ENCODE measurements at places on chromosomes 3 and 15.

- no peak for DNase-seq
These were observed at the start of gene PLCH1 for GRCh38 chr3:155744626-155745324. TSS of gene PLCH1 (minus strand) at chr3:155745071. CDS start at chr3:155704224, 40,847 bp downstream.

DNA sequence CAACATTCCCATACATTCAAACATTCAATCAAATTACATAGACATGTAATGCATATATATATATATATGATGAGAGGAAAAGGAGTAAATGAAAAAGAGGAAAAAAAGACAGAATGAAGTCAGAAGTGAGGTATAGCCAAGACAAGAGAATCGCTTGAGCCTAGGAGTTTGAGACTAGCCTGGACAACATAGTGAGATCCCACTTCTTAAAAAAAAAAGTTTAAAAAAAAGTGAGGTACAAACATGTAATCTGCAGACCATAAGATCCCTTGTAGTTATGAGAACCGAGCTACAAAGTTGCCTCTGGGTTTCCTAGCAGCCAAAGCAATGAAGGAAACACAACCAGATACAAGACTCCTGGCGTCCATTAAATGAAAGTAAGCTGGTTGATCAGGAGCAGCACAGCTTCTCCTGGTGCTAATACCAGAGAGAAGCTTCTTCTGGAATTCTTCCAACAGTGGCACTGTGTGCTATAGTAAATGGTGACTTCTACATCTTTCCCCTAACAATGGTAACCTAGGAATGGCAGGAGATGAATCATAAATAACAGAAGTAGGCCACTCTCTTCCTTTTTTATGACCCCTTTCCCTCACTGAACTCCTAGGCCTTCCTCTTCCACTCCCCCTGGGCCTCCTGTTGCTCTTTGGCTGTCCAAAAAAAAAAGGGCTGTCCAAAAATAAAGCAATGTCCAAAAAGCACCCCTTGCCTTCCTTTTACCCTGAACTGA is 3.5 kb downstream of the KCNMB3 start:
- no peak for DNase-seq

DNA sequence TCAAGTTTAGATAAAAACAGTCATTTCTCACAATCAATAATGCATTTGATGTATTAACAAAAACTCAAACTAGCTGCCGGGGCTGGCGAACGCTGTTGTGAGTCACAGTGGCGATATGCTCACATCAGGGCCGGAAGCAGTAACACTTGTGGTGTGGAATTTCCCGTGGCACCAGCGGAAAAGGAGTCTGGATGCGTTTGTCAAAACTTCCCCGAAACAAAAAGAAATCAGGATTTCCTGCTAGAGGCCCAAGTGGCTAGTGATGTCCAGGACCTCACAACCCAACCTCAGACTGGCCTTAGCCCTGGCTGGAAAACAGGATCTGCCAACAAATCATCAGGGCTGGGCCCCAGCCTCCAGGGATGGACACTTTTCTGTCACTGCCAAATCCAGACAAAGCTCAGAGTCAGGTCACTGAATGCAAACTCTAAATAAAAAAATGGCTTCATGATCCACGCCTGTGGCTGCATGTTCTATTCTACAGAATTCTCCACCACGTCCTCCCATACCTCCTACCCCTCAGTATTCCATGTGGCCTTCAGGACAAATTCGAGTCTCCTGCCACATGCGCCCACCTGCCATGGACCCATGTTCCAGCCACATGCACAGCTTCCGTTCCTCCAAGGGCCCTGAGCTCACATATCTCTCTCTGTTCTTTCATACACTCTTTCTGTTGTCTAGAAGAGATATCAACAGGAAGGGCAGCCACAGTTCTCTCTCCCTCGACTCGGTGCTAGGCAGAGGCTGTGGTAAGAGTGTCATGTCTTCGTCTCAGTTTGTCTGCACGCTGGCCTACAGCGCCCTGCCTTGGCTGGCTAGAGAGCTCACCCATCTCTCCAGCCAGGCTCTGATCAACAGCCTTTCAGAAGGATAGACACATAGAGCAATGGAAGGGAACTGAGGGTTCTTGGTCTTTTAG is 35.4 kb downstream of the EHD4 start:
- DNase-seq, result peak; percentile 69

DNA sequence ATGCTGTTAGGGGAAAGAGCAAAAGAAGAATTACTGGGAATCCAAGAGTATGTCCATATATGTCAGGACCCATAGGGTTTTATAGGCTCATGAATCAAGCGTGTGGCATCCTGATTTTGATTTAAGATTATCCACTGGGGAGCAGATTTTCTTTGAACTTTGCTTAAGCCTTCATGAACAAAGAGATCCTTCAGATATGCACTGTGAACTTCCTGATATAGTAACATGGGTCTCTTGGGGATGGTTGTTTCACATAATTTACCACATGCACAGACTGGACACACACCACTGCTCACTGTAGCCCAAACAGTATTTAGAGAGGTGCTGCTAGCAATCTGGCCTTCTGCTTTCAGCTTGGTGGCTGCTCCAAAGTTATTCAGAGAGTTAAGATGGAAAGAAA is 200.9 kb upstream of the ZPLD1 start:
- DNase-seq, result no peak

DNA sequence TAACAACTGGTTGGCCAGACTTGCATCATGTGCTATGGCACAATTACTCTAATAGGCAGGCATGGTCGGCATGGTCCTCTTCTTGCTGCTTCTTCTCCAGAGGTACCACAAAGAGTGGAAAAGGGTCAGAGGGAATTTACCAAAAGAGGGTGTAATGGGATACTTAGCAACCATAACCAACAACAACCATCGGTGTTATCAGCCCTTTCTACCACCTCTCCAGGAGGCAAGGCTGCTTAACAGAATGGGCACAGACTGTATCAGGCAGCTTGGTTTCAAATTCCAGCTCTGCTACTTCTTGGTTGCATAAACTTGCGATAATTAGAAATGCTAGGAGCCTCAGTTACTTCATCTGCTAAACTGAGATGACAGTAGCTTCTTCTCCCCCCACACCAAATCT is 284.6 kb upstream of the CRBN start:
- DNase-seq, result no peak

GRCh38 chr3:5499404-5499803 is 311.9 kb downstream of the EDEM1 start:
- no peak for DNase-seq

- DNase-seq, result no peak
These were observed 130.7 kb downstream of the EBLN2 start for GRCh38 chr3:73192036-73192738.

GRCh38 chr15:90873998-90874605 is 5.7 kb downstream of the FURIN start:
- DNase-seq, result no peak

GRCh38 chr3:94098452-94098851 is 35.6 kb downstream of the NSUN3 start:
- no peak for DNase-seq

- no peak for DNase-seq
These were observed 105.6 kb downstream of the MCTP2 start for GRCh38 chr15:94336817-94337467.

DNA sequence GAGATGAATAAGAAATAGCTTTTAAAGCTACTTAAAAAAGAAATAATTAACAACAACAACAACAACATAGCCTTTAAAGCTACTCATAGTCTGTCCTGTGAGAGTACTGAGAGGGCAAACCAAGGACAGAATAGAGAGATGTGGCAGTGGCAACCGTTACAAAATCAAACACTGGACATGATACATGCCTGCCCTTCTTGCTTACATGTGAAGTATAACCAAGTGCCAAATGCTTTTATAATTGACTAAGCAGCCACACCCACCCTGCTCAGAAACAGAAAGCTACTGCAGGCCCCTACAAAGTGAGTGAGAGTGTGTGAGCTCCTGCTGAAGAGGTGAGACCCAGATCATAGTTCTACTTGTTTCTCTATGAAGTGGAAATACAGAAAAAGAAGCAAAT is 38.4 kb downstream of the NDUFB4 start:
- no peak for DNase-seq

DNA sequence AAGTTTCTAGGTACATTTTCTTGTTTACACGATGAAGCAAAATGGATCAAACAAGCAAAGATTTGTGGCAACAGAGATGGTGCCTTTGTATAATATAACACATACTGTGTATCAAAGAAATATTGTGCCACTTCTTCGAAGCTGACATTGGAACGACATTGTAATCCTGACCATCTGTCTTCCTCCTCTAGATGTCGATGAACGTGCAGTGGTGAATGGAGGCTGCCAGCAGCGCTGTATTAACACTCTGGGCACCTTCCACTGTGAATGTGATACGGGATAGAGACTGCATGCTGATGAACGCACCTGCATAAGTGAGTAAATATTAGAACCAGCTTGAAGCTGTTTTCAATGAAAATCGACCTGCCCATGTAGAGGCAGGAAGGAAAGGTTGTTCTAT is 613.3 kb upstream of the GOLIM4 start:
- DNase-seq, result no peak

DNA sequence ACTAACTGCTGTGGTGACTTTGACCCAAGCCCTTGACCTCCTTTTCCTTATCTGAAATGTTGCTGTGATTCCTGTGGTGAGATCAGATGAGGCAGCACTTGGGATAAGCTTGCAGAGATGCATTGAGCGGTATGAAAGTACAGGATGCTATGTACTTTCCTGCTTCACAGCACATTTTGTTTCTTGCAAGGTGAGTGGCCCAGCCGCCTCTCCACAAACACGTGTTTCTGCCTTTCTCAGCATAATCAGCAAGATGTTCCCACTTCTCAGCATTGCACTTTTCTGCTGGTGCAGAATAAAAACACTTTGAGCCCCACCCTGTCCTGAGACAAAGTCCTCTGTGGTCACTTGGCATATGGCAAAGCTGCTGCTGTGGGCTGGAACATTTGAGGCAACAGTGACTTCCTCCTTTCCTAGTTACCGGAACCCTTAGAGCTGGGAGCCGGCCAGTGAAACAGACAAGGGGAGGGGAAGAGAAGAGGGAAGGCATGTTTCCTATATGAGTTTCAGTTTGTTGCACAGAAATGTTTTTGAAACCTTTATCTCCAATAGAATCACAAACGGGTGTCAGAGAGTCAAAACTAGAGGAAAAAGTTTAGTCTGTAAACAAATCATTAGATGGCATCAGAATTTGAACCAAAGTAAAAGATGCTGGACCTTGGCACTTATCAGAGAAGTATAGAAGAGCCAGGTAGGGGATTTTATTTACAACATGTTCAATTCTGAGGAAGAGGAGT is 5.0 kb downstream of the NUDT16 start:
- DNase-seq, result no peak

DNA sequence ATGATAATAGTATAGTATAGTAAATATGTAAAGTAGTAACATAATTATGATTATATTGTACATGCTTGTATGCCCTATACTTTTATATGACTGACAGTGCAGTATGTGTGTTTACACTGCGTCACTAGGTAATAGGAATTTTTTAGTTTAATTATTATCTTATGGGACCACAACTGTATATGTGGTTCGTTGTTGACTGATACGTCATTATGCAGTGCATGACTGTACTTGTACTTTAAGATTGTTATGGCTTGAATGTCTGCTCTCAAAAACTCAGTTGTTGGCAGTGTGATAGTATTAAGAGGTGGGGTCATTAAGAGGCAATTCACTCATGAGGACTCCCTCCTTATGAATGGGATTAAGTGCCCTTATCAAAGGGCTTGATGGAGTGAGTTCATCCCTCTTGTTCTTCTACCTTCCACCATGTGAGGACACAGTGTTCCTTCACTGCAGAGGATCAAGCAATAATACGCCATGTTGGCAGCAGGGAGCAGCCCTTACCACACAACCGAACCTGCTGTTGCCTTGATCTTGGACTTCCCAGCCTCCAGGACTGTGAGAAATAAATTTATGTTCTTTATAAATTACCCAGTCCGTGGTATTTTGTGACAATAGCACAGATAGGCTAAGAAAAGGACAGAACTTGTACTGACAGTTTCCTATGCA is 152.2 kb downstream of the NEK11 start:
- no peak for DNase-seq

DNA sequence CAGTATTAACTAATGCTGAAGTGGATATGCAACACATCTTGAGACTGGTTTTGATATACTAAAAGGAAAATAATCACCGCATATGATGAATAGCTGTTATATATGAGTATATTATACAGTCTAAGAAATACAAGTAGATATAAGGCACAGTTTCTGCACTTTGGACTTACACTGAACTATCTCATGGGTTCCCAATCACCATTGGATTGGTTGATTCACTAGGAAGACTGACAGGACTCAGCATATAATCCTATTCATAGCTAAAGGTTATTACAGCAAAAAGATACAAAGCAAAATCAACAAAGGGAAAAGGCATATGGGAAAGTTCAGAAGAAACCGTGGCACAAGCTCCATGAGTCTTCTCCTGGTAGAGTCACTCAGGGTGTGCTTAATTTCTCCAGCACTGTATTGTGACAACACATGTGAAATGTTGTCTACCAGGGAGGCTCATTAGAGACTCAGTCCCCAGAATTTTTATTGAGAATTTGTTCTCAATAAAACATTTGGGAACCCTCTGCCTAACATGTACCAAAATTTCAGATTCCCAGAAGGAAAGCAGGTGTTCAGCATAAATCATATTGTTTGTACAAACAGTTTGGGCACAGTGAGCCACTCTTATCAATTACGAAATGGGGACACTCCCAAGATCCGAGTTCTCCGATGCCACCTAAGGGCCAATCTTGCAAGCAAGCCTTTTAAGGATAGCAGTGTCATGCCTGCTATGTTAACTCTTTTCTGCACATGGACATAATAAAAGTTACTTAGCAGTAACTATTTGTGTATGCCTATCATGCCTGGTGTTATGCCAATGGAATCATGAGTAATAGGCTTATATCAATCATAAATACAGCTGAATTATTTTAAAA is 26.8 kb downstream of the CMC1 start:
- no peak for DNase-seq

GRCh38 chr3:24201301-24201700 is 256.2 kb downstream of the NR1D2 start:
- no peak for DNase-seq

DNA sequence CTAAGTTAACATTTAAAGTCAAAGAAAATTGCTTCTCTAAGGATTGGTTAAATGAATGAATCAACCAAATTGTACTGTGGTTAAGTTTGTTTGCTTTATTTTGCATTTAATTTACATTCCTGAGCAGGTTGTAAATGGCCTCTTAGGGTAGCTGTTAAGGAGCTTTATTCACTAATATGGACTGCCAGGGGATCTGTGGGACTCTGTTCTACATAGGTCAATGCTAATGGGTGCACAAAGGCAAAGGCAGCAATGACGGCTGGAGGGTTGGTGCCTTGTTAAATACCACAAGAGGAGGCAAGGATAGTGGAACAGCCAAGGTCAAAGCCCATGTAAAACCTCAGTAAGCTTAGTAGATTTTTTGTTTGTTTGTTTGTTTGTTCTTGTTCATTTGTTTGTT is 89.3 kb upstream of the P2RY1 start:
- no peak for DNase-seq

GRCh38 chr3:42468111-42468510 is 34.3 kb upstream of the VIPR1 start:
- DNase-seq, result no peak

- DNase-seq, result peak; percentile 30
These were observed 23.2 kb upstream of the IP6K2 start for GRCh38 chr3:48739955-48740823.

GRCh38 chr3:13420045-13420830 is at the start of gene NUP210:
TSS of gene NUP210 (minus strand) at chr3:13420322. CDS start at chr3:13420226, 96 bp downstream.
- DNase-seq, result no peak

- no peak for DNase-seq
These were observed 8.3 kb upstream of the RHO start for GRCh38 chr3:129519896-129520715.

Data from stimulated activated CD8-positive, alpha-beta memory T cell treated with anti-CD3 and anti-CD28 coated beads, Interleukin-7, amount 100 ng/mL, for 4 hours (primary cell).